Lower lobe of right lung (tissue), 2 donors: ENCODE measurements at places on chromosomes 13 and 19. TPM values are rescaled to one million over a fixed set of nuclear protein-coding genes. Genes with fewer than 3 reads are reported as not detected.

The FUZ gene
- 24.0 TPM for total RNA-seq

The FAM83E gene
- 34.1 TPM for total RNA-seq

The THSD1 gene
- 14.9 TPM for total RNA-seq

The IRF2BP1 gene
- total RNA-seq: 21.4 TPM

The UBE2L5 gene
- not detected for total RNA-seq

The URAD gene
- not detected for total RNA-seq

The PLVAP gene
- 25.9 TPM for total RNA-seq

The PSPN gene
- total RNA-seq: 2.2 TPM

The MAST1 gene
- 0.15 TPM for total RNA-seq

The GTF3A gene
- 83.0 TPM for total RNA-seq

The SLC10A2 gene
- not detected for total RNA-seq

The PGLYRP2 gene
- total RNA-seq: not detected

The KCNN1 gene
- total RNA-seq: not detected

The ZNF154 gene
- 2.5 TPM for total RNA-seq

The ATP7B gene
- total RNA-seq: 6.3 TPM

The YIPF2 gene
- total RNA-seq: 42.2 TPM

The GPR18 gene
- total RNA-seq: 0.38 TPM

The NUFIP1 gene
- 3.8 TPM for total RNA-seq

The CD70 gene
- total RNA-seq: 2.6 TPM

The PPAN gene
- 30.8 TPM for total RNA-seq

The CEACAM19 gene
- 7.7 TPM for total RNA-seq

The KASH5 gene
- 3.1 TPM for total RNA-seq

The MAP4K1 gene
- total RNA-seq: 11.4 TPM

The ZNF714 gene
- 7.3 TPM for total RNA-seq

The KLK12 gene
- 1.9 TPM for total RNA-seq

The ARHGAP35 gene
- total RNA-seq: 61.6 TPM

The BCAM gene
- total RNA-seq: 205 TPM

The RAB20 gene
- total RNA-seq: 51.3 TPM

The KRTDAP gene
- 0.89 TPM for total RNA-seq

The ACTMAP gene
- total RNA-seq: 17.6 TPM

The RNF6 gene
- total RNA-seq: 29.3 TPM

The OLFM4 gene
- not detected for total RNA-seq

The SOX21 gene
- total RNA-seq: 0.18 TPM

The RFXAP gene
- total RNA-seq: 5.4 TPM

The TSSK6 gene
- 2.9 TPM for total RNA-seq

The CEACAM3 gene
- 4.3 TPM for total RNA-seq

The PAN3 gene
- 36.2 TPM for total RNA-seq

The PCDH17 gene
- 40.9 TPM for total RNA-seq

The CAMSAP3 gene
- 25.6 TPM for total RNA-seq

The DNMT1 gene
- 65.5 TPM for total RNA-seq

The ATP1A3 gene
- total RNA-seq: 0.97 TPM

The SHD gene
- total RNA-seq: not detected

The ZNF571 gene
- total RNA-seq: 4.8 TPM
